Fibroblast of upper back skin (primary cell): ENCODE measurements at places on chromosomes 1 and 21.
A peak's percentile ranks its signal among the peaks of the same experiment; 100 is the strongest.

GRCh38 chr1:203672346-203672745, 45.7 kb downstream of the ATP2B4 start:
- peak; percentile 67 for DNase-seq

DNA sequence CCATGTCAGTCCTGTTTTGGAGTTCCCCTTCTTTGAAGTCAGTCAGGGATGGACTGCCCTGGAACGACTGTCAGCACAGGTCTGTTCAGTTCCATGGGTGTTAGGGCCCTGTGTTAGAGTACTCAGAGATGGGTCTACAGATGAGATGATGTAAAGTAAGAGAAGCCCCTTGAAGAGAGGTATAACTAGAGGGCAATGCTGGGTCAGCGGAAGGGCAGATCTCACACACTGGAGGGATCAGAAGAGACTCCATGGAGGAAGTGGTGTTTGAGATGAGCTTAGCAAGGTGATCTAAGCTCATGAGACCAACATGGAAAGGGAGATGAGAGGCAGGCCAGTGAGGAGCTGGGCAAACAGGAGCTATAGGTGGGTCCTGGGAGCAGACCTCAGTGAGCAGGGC, 7.6 kb downstream of the PPFIA4 start:
- DNase-seq = no peak

GRCh38 chr1:81874461-81874860, 73.7 kb downstream of the ADGRL2 start:
- DNase-seq = no peak

DNA sequence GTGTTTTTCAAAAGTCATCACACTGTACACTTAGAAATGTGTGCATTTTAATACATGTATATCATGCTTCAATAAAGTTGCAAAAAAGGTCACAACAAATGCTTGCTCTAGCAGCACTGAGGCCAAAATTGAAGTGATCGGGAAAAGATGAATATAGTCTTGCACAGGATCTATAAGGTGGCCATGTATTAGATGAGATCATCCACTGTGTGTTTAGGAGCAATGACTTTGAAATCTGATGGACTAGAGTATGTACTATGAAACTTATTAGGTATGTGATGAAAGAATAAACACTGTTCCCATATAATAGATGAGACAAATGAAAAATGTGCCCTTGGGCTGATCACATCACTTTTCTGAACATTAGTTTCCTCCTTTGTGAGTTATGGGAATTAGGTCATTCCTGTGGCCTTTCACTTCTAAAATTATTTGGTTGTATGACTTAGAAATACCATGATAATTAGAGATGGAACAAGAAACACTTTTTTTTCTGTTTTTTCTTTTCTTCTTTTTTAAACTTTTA, 984.6 kb downstream of the ADGRL2 start:
- DNase-seq = peak; percentile 35

DNA sequence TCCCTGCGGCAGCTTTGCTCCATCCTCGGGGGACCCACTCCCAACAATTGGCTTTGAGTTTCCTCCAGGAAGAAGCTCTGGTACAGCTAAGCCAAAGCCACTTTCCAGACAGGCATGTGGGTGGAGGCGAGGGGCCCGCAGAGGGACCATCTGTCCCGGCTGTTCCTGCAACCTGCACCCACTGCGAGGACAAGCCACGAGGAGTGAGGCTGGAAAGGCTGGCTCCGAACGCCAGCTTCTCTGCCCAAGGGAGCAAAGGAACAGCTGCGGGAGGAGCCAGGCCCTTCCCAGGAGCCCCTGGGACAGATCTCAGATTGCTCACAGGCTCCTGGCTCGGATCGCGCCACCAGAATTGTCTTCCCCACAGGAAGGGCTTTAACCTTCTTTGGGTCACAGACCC, 28.3 kb upstream of the PEF1 start:
- no peak for DNase-seq

GRCh38 chr1:30998171-30998570, 67.3 kb downstream of the PUM1 start:
- DNase-seq = no peak

GRCh38 chr1:244318512-244318911, 133.2 kb downstream of the ADSS2 start:
- no peak for DNase-seq

DNA sequence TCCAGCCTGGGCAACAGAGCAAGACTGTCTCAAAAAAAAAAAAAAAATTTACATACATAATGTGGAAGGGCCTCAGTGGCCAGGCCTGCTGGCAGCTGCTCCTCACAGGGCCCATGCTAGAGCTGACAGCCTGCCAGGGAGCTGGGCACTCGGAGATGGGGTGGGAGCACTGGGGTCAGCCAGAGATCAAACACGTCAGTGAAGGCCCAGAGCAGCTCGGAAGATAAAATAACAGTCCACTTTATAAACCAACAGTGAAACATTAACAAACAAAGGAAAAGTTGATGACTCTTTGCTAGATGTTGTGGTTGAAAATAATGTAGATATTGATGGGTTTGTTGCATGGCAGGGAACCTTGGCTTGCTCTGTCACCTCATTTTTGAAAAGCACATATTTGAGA, 42.7 kb downstream of the ATP5PF start:
- DNase-seq = no peak

GRCh38 chr1:92481971-92482664, 4.6 kb downstream of the GFI1 start:
- no peak for DNase-seq

DNA sequence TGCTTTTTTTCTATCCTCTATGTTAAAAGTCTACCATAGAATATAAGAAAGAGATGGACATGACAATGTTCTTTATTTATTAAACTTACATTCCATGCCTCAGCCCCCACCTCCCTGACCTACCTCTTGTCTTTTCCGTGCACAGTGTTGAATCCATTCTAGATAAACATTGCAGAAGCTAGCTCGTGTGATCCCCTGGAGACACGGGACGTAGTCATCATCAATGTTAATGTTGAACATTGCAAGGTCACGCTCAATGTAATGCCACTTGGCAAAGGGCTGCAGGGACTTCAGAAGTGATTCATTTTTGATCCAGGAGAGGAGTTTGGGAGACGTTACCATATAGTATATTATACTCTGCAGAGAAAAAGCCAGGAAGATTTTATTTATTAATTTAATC, 66.4 kb downstream of the NTPCR start:
- no peak for DNase-seq

DNA sequence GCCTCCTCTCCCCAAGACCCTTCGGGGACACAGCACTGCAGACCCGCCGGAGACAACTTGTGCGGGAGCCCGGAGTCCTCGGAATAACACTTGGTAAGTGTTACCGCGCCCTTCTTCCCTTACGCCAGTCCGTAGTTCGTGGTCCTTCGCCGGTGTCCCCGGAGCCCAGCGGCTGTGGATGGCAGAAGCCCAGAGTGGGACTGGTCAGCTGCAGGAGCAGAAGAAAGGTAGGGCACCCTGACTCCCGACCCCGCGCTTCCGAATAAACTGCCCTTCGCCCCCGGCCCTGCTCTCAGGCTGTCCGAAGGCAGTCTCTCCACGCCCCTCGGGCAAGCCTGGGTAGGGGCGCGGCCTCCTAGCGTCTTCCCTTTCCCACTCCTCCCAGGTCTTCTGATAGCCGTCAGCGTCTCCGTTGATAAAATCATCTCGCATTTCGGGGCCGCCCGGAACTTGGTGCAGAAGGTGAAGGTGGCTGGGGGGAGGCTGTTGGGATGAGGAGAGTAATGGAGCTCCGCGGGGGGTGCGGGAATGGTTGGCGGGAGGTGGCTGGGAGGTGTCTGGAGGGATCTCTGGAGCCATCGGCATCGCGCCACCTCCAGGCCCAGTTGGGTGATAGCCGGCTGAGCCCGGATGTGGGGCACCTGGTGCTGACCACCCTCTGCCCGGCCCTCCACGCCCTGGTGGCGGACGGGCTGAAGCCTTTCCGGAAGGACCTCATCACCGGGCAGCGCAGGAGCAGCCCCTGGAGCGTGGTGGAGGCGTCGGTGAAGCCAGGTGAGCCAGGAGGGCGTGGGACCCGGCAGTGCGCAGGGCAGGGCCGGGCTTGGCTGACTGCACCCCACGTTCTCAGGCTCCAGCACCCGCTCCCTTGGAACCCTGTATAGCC, 4.3 kb downstream of the RUSC1 start:
- DNase-seq = peak; percentile 41

DNA sequence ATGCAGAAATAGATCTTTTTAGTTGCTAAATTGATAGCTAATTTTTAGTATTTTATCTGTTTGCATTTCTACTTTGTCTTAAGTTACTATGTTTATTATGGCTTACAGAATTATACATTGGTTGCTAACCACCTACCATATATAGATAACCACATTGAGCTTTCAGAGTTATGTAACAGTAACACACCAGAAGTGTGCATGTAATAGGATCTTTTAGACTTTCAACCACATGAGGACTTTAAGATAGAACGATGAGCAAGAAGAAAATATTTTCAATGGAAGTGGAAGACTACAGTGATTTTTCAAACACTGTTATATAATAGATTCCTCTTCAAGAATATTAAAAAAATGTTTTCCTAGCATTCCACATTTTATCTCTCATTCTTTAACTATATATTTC, 28.8 kb downstream of the TOR1AIP1 start:
- DNase-seq = no peak

DNA sequence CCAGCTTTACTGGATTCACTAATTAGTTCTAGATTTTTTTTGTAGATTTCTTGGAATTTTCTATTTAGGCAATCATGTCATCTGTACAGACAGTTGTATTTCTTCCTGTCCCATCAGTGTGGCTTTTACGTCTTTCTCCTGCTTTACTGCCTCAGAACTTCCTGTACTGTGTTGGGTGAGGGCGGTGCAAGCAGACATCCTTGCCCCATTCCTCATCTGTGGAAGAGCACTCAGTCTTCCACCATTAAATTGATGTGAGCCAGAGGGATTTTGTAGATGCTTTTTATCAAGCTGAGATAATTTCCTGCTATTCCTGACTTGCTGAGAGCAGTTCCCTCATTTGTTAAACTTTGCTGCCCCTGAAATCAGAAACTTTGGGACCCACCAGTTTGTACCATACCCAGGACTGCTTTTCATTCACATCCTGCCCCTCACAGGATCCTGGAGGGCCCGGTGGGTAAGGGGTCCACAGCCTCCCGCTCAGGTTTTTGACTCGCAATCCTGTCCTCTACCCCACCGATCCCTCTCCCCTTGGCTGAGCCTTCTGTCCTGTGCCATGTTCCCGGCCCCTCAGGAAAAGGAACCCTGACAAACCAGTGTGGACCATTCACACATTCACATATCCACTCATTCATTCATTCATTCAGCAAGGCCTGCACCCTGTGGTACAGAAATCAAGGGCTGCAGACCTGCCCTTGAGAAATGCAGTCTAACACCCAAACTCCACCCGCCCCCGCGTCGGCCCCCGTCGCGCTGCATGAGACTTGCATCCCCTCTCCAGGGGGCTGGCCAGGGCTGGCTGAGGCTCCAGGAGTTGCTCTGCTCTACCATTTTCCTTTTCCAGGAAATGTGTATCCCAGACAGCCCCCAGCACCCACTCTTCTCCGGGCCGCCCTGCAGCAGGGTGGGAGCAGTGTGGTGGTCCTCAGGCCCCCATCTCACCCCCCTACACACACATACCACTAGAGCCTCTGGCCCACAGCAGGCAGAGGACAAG, 246.5 kb upstream of the VAMP3 start:
- DNase-seq = no peak

DNA sequence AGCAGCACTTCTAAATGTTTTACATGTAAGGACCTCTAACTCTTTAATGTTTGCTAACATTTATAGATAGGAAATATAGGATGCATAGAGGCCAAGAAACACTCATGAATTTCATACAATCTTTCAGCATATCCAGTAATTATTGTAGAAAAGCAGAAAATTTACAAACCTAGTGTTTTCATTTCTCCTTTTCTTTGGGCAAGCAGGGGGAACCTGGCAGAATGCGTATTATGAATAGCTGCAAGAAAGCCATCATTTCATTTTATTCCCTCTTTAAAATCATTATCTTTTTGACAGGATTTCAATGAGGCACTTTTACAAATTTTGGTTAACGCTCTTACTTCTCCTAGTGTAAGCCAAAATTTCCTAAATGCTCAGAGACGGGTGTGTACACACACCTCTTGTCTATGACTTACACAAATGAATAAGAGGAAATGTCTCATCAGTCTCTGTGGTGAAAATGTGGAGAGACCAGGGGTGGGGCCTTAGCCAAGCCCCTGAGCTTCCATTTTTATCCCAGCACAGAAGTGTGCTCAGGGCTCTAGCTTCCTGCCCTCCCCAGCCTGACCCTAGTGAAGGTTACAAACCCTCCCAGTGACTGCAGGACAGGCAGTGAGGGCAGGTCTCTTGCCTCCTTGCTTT, 91.6 kb downstream of the LRRC8C start:
- DNase-seq = peak; percentile 65

- DNase-seq = no peak
Observed at GRCh38 chr1:82492159-82492558, 691.4 kb downstream of the ADGRL2 start.
